ENCODE measurements at places on chromosomes 4 and X.
A peak's percentile ranks its signal among the peaks of the same experiment; 100 is the strongest.

- DNase-seq = no peak
Observed at GRCh38 chrX:108217876-108218275, 126.3 kb downstream of the ATG4A start.

- no peak for DNase-seq
Observed at GRCh38 chrX:112672788-112673560, 6.8 kb downstream of the LHFPL1 start.

DNA sequence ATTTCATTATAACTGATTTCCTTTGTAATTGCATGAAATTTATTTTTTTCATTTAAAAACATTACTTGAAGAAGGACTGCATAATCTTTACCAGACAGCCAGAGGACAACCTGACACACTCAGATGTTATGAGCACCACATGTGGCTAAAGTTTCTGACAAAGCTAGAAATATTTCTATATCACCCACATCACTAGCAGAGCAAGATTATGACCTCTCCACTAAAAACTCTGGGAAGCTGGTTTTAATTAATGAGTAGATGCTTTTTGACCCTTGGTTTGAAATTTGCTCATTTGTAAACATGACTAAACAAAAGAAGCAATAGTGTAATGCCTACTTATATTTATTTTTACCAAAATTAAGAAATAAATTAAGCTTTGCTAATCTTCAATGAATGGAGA is 661.5 kb upstream of the EPHA5 start:
- DNase-seq = no peak

GRCh38 chr4:71520850-71521249 is 182.0 kb downstream of the SLC4A4 start:
- DNase-seq = no peak

- peak; percentile 18 for DNase-seq
Observed at GRCh38 chr4:112082954-112083586, 62.2 kb upstream of the FAM241A start.

DNA sequence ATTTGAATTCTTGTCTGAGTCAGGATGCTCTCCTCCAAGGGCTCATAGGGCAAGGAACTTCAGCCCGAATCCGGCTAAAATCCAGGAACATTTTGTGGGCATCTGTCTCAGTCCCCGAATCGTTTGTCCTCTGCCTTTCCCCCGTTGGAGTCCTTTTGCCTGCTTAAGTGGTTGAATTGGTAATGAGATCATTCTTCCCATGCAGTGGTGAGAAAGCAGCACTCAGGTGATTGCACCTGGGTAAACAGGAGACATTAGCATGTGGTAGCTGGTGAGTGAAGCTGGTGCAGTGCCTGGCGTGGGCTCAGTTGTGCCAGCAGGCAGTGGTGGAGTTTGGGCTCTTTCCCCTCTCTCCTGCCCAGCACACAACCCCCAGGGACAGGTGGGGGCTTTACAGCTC is 61.9 kb upstream of the MTM1 start:
- DNase-seq = no peak

DNA sequence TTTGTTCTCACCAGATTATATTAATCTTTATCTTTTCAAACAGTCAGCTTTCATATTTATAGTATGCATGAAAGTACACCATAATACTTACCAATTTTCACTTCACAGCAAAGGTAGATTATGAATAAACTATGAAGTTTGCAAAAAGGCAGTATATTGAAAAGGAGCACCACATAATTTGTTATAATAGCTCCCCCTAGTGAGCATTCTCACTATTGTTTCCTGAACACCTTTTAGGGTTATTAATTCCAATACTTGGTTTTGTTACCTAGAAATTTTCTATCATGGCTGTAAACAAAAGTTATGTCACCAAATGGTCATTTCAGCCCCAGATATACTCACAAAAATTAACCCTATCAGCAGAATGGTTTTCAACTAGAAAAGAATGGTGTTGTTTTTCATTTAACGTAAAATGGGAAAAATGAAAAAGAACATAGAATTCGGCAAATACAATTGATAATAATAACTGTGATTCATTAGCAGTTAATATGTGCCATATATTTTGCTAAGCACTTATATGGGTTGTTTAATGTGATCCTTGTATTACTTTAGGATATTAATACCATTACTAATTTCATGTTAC is 30.2 kb upstream of the NKX6-1 start:
- no peak for DNase-seq

GRCh38 chr4:121166976-121167375 is 2.9 kb upstream of the TNIP3 start:
- DNase-seq = no peak

- DNase-seq = no peak
Observed at GRCh38 chr4:105805501-105806120, 89.7 kb upstream of the NPNT start.

DNA sequence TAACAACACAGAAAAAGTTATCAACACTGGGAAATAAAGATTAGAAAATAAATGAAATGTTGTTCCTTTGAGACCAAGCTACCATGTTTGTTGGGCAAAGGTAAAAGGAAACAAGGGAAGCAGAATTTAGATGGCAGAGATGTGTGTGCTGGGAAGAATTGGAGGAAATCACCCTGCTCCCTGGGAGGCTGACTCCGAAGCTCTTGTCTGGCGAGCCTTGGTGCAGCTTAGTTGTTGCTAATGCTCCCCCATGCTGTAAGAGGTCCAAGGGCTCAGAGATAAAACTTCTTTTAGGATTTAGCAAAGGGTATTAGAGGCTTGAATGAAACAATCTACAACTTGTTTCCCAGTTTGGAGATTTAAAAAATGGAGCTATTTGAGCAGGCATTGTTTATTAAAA is 123.8 kb upstream of the DDIT4L start:
- no peak for DNase-seq

- DNase-seq = no peak
Observed at GRCh38 chr4:58587856-58588255, 1477.7 kb upstream of the IGFBP7 start.

GRCh38 chrX:133335027-133335426 is 80.3 kb downstream of the GPC4 start:
- peak; percentile 17 for DNase-seq

DNA sequence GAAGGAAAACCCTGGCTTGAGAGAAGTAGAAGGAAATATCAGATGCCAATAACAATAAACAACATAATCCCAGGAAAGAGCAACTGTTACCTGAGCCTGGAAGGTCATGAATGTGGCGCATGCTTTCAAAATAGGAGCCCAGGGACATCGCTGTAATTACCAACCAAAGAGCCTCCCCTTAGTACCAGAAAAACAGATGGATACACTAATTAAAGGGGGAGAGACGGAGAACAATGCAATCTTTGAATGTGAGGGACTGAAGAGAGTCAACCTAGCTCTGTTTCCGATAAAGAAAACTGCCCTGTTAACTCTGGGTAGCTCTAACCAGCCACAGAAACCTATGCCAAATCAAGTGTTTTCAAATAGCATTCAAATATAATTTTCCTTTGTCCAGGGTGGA is 161.4 kb downstream of the ENOX2 start:
- no peak for DNase-seq

All from stromal cell of bone marrow (primary cell).